ENCODE measurements at places on chromosomes 1 and 21.

DNA sequence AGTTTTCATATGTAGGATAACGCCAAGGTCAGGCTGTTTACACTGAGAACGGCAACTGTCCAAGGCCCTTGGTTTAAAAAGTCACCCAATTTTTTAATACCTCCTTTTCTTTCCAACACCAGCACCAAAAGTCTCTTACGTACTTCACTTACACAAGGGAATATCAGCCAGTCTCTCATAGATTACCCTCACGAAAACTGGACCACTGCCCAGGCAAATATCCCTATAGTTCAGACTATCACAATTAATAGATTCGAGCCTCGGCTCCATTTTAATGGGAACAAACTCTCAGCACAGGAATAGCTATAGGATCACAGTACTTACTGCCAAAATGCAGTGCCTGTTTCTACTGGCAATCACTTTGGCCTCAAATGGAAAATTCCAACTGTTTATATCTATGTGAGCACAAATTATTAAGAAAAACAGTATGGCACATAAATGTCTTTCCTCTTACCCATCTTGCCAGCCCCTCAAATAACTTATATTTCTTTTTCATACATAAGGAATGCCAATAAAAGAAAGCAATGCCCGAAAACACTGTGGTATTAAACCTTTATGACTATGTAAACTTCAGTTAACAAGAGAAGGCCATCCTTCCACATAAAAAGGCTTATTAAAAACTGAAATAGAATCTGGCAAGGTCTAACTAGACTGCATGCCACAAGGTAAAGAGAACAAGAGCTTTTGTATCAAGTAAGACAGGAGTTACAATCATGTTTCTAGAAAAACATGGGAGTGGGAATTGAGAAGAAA lies 97.8 kb downstream of the SLC45A1 start:
- no peak for DNase-seq

DNA sequence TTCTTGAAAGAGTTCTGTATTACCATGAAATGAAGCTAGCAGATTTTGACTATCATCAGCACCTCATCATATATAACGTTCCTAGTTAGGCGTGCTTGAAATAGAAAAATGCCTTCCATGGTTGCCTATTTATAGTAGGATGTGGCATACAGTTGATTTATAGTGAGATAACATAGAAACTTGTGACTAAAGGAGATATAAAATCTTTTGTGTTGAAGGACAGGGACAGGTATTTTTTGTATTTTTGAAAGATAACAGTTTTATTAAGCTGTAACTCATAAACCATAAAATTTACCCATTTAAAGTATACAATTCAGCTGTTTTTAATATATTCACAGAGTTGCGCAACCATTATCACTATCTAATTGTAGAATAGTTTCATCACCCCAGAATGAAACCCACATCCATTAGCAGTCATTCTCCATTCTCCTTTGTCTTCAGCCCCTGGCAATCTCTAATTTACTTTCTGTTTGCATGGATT lies 19.3 kb downstream of the SPEN start:
- DNase-seq = no peak

DNA sequence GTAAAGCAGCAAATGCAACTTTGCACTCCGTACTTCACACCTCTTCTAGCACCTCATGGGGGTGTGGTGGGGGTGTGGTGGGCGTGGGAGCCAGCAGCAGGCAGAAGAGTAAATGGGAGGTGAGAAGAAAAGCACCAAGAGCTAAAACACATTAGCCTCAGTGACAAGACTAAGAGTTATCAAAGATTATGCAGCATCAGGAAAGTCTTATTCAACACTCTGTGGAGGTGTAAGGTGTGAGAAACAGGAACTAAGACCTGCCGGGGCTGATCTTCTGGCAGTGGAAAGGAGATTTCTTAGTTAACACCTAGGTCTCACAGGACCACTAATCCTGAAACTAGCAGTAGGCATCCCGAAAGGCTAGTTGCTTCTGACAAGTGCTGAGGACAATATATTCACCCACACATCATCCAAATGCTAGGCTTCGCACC lies 9.9 kb downstream of the TGFBR3 start:
- DNase-seq = no peak

GRCh38 chr1:200269256-200269655 lies 140.6 kb downstream of the ZNF281 start:
- no peak for DNase-seq

DNA sequence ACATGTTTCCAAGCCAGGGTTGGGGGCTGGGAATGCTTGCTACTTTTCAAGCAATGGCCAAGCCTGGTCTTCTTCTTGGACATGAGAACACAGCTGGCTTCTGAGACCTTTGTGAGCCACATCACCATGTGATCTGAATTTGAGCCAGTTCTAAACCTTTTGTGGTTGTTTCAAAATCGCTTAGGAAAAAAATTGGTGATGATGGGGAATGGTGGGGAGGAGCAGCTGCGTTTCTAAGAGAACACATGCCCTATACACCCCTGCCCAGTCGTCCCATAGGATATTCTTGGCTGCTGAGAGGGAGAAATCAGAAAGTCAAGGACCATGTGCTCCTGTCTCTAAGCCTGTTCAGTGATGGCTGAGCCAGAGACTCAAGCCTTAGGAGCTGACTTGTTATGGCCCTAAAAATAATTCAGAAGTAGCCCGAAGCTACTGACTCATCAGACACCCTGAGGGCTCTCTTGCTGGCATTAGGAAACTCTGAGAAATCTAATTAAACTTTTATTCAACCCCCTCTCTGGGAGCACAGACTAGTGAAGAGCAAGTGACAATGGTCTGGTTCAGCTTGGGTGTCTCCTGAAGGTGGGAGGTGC lies 30.5 kb downstream of the CCDC185 start:
- no peak for DNase-seq

- no peak for DNase-seq
Measured at GRCh38 chr1:225774281-225775147, 3.1 kb upstream of the SRP9 start.

GRCh38 chr1:40898431-40898901 lies 36.3 kb upstream of the CITED4 start:
- DNase-seq = no peak

GRCh38 chr1:205563927-205564441 lies 59.5 kb downstream of the CDK18 start:
- DNase-seq = no peak

GRCh38 chr1:217134857-217135568 lies 411.8 kb upstream of the ESRRG start:
- DNase-seq = no peak

DNA sequence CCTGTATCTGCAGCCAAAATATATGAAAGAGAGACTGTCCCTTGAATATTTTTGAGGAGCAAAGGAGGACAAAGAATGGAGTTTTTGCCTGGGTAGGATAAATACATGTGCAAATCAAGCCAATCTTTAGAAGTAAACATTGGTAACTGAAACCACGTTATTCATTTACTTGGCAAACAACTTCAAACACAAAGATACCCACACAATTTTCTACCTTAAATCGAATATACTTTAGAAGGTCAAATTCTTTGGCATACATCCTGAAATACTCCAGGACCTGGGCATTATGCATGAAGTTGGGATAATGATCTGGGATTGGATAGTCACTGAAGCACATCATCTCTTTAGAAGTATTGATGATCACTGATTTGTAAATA lies 9.6 kb downstream of the FMO5 start:
- DNase-seq = no peak

- no peak for DNase-seq
Measured at GRCh38 chr21:41321211-41321907, 4.8 kb downstream of the FAM3B start.

- DNase-seq = no peak
Measured at GRCh38 chr1:171248302-171248701, at the start of gene FMO1. Gene FMO1, plus strand, starts transcription at chr1:171248494. Its CDS starts 9,594 bp downstream, at chr1:171258088.

- no peak for DNase-seq
Measured at GRCh38 chr1:151988405-151988923, 5.2 kb downstream of the S100A10 start.

- DNase-seq = no peak
Measured at GRCh38 chr1:87024936-87025540, 110.6 kb downstream of the HS2ST1 start.

GRCh38 chr1:54378157-54378873 lies 27.9 kb downstream of the SSBP3 start:
- no peak for DNase-seq

DNA sequence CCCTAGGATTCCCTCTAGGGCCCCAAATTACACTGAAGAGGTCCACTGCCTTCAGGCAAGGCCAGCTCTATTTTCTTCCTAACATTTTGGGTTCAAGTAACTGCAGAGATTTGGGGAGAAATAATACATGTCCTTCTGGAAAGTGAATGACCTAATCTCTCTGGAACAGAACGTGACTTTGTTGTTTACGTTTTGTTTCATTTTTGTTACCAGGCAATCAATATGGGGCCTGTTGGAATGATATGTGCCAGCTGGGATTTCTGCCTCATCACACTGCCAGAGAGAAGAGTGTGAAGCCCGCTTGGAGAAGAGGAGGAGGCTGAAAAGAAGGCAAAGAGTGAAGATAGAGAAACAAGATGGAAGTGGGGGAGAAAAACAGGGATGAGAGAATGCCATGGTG lies 116.7 kb downstream of the FASLG start:
- no peak for DNase-seq

GRCh38 chr1:160030657-160031364 lies 979 bp downstream of the PIGM start:
- DNase-seq = no peak

DNA sequence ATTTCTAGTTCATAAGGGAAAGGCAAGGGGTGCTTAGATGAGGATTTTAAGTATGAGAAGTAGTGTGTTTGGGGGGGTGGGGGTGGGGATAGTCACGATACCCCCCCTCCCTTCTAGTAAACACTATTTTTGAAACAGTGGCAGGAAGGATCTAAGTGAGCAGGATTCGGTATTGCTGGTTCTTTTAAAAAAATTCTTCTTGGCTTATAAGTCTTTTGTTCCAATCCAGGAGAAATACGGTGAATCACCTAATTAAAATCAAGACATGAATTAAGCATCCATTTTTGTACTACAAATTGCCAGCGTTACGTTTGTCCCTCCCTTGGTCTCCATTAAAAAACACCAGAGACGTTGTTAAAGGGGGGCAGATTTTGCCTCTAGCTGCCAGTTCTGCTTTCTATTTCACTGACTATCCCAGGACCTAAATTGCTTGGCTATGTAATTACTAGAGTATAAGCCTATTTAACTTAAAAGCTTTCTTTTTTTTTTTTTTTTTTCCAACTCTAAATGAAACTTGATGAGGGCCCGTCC lies 911 bp downstream of the LMO4 start:
- no peak for DNase-seq

DNA sequence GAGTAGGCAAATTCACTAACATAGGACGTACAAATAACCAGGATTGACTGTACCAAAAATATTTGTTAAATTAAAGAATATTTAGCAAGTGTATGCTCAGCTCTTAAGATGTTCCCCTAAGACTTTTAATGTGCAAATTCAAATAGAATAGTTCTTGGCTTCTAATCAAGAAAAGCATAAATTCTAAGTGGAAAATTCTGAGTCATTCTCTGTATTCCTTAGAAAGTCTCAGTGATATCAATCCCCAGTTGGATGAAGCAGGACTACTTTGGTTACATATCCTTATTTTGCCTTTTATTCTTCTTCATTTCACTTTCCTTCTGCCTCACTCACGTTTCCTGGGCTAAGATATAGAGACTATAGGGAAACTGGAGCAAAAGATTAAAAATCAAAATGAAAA lies 130.2 kb downstream of the IFI44 start:
- no peak for DNase-seq

DNA sequence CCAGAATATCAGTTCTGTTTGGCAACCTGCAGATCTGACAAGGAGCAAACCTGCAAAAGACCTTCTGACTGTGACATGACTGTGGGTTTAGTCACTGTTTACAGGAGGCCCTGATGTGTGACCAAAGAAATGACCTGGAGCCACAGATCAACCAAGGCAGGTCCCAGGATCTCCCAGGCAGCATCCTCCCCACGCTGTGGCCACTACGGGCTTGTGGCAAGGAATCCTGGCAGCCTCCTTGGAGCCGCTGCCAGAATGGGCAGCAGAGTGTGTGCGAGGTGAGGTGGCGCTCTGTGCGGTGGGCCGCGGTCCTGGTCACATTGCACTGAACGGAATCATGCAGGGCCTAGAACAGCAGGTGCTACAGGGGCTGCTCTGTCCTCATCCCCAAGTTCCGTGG lies 15.9 kb downstream of the MCM3AP start:
- DNase-seq = no peak

DNA sequence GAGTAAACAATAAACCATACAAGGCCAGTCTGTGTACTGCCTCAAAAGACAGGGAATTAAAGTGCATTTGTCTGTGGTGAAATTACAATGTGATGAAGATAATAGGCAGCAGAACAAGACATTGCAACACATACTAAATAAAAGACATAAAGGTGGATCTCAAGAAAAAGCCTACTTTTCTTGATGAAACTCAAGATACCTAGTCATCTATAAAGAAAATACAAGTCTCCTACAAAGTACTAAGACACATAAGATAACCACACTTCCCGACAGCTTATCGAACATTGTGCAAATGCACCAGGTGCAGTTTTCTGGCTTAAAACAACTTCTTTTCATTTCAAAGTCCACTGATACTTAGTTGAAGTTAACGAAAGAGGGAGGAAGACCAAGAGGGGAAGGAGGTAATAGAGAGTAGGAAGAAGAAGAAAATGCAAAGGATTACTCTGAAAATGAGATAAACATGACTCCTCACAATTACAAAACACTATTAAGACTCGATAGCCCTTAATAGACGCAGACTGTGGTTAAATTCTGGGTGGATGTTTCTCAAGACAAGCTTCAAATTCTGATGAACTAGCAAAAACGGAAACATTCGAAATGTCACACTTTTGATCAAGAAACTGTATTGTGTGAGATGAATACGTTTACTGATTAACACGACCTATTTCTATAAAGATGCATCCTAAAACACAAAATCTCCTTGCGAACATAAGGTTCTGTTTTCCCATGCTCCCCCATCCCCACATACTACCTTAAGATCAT lies 2.0 kb downstream of the HNRNPR start:
- DNase-seq = no peak

DNA sequence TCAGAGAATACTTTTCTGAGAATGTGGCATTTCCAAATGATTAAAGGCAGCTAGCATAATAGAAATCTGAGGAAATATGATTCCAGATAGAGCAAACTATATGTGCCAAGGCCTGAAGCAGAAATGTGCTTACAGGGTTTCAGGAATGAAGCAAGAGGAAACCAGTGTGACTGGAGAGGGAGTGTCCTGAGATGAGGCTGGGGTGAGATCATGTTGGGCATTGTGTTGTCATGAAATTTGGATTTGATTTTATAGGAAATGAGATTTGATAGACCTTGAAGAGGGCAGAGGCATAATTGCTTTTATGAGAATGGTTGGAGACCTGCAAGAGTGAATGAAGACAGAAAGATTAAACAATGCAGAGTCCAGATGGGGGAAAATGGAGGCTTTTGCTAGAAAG lies 338.1 kb upstream of the SNX7 start:
- DNase-seq = no peak

Measured in CD4-positive, alpha-beta T cell (primary cell).